ENCODE measurements at places on chromosomes 6 and 20. TPM values are rescaled to one million over a fixed set of nuclear protein-coding genes. Genes with fewer than 3 reads are reported as not detected.

Gene PPDPF
- total RNA-seq, result 70.6 TPM

Gene PKHD1
- total RNA-seq, result not detected

Gene TASP1
- total RNA-seq, result 6.7 TPM

Gene MBOAT1
- 6.2 TPM for total RNA-seq

Gene B3GAT2
- not detected for total RNA-seq

Gene THEMIS
- not detected for total RNA-seq

Gene ERVFRD-1
- total RNA-seq, result not detected

Gene STMN3
- 2.2 TPM for total RNA-seq

Gene SULF2
- 23.5 TPM for total RNA-seq

Gene PRRT1
- total RNA-seq, result not detected

Gene RAET1L
- total RNA-seq, result not detected

Gene SIRPD
- not detected for total RNA-seq

Gene LY6G6C
- total RNA-seq, result not detected

Gene CFAP61
- total RNA-seq, result 0.16 TPM

Gene IP6K3
- 6.8 TPM for total RNA-seq

Gene RAB5IF
- 338 TPM for total RNA-seq

Gene TSPO2
- total RNA-seq, result not detected

Gene CCR6
- total RNA-seq, result not detected

Gene HLA-G
- not detected for total RNA-seq

Gene CALHM4
- not detected for total RNA-seq

Gene MAP7
- total RNA-seq, result 1.0 TPM

Gene ARMC12
- 0.24 TPM for total RNA-seq

Gene SPATA25
- total RNA-seq, result 0.21 TPM

Gene RFX6
- not detected for total RNA-seq

Gene AHCY
- 225 TPM for total RNA-seq

Gene PLCB4
- total RNA-seq, result 26.8 TPM

Gene LPIN3
- 3.4 TPM for total RNA-seq

Gene CST2
- not detected for total RNA-seq

Data from A172 (cell line).